ENCODE measurements at places on chromosomes 5 and 9.
A peak's percentile ranks its signal among the peaks of the same experiment; 100 is the strongest.

GRCh38 chr9:96492993-96493531, 43.1 kb downstream of the HABP4 start:
- no peak for DNase-seq

GRCh38 chr5:135995976-135996375, 32.8 kb upstream of the TGFBI start:
- DNase-seq: no peak

DNA sequence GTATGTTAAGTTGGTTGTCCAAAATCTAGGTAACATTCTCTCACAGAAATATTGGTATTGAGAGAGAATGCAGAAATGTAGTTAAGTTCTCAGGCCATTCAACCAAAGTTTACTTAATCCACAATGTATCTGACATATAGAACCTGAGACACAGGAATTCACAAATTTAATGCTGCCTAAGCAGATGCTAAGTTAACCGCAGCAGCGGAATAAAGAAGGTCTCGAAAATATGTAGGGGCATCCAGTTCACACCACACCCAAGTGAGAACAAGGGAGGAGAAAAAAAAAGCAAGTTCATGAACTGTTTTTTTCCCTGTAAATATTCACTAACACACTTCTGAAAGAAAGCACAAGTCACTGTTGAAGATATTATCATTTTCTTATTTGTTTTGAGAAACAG, 194.0 kb downstream of the BNC2 start:
- DNase-seq: no peak

GRCh38 chr5:178230879-178231538, 1.6 kb downstream of the PHYKPL start:
- no peak for DNase-seq

GRCh38 chr5:92560698-92561401, 1020.2 kb downstream of the NR2F1-AS1 start:
- DNase-seq: no peak

GRCh38 chr9:18405240-18405639, 68.7 kb upstream of the ADAMTSL1 start:
- DNase-seq: no peak

GRCh38 chr9:134939080-134939733, 21.5 kb upstream of the FCN1 start:
- DNase-seq: no peak

DNA sequence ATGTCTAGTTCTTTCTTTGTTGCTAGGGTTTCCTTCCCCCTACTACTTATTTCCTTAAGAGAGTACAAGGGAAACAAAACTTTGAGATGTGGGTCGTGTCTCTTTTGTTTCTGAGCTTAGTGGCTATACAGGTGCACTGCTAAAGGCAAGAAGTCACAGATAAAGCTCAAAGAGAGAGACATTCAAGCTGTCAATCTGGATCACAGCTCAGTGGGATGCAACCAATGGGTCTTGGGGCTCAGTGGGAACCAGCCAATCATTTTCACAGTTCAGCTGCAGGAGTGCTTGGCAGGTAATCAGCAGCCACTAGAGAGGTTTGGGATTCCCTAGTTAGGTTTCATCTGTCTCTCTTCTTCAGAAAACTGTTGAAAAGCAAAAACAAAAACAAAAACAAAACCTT, 135.4 kb upstream of the SGCD start:
- no peak for DNase-seq

DNA sequence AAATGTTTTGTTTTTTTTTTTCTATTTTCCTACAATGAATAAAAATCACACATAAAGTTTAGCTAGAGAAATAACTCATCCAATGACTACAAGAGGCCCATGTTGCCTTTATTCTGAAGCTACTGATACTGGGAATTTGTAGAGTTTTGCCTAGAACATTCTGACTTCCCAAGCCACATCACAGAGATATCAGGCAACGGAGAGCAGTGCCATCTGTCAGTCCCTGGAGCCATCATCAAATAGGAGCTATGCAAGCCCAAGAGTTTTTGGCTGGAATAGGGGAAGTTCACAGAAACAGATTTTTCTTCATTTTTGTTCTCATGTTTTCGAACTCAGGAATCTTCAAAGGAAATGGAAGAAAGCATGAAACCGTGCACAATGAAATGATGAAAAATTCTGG, 896.6 kb downstream of the TLE1 start:
- DNase-seq: no peak

DNA sequence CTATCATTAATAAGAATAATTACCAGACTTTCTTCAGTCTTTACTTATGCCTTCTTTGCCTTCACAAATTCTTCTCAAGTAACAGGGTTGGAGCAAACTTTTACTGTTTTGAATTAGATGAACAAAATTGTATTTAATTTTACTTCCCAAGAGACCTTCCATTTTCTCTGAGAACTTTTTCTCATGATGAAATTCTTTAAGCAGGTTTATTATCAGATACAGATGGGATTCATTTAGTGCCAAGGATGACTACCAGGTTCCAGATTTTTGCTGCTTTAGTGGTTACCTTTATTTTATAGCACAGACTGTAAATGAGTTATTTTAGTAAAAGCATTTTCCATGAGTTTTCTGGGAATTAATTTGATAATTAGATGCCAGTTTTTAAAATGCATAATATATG, 125.1 kb downstream of the GDNF start:
- DNase-seq: no peak

DNA sequence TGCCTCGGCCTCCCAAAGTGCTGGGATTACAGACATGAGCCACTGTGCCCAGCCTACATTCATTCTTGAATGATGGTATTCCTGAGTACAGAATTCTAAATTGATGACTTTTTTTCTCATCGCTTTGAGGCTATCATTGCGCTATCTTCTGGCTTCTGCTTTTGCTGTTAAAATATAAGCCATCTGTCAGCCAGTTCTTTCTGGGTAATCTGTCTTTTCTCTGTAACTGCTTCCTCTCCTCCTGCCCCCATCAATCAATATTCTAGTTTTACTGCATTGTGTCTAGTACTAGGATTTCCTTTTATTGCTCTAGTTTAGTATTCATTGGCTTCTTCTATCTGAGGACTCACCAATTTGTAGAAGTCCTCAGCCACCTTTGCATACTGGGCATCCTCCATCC, 89.0 kb downstream of the PLPP1 start:
- no peak for DNase-seq

DNA sequence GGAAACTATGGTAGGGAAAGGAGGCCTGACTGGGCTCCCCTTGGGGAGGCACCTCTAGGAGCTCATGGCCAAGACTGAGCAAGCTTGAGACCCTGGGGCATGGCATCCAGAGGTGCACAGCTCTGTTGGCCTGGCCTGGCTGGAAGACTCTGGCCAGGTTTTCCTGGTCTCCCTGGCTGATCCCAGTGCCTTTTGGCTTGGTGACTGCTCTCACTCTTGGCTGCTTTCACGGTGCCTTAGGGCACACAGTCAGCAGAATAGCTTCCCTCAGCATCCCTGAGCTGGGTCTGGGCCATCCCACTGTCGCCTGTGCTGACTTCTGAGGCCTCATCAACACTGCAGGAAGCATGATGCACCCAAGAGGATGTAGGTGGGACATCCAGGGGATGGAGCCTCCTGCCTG, 13.4 kb upstream of the DELE1 start:
- no peak for DNase-seq

DNA sequence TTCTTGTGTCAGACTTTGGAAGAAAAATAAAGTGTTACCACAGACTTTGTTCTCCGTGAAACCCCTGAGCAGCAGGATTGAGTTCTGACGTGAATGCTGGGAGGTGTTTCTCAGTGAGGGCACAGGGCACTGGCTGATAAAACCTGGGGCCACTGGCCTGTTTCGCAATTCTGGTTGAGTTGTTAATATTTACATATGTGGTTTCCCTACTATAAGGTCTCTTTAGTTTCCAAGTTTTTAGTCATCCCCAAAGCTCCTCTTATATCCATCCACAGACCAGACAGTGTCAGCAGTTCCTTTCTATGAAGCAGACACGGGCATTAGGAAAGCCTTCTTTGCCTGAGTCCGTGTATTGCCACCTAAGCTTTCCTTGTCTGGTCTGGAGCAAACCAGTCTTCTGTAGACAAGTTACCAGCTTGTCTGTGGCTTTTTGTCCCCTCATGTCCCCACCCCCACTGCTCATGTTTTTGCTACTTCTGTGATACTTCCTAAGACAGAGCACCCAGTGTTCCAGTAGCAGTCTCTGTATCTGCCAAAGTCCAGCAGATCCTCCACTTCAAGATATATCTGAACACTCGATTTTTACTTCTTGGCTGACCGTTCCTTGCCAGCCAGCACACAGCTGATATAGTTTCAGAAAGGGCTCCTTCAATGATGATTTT, 42.0 kb downstream of the ACO1 start:
- no peak for DNase-seq

- DNase-seq: no peak
These were observed 598 bp upstream of the KIAA1191 start for GRCh38 chr5:176362233-176362490.

GRCh38 chr9:128621730-128622455, 34.8 kb downstream of the DYNC2I2 start:
- no peak for DNase-seq

DNA sequence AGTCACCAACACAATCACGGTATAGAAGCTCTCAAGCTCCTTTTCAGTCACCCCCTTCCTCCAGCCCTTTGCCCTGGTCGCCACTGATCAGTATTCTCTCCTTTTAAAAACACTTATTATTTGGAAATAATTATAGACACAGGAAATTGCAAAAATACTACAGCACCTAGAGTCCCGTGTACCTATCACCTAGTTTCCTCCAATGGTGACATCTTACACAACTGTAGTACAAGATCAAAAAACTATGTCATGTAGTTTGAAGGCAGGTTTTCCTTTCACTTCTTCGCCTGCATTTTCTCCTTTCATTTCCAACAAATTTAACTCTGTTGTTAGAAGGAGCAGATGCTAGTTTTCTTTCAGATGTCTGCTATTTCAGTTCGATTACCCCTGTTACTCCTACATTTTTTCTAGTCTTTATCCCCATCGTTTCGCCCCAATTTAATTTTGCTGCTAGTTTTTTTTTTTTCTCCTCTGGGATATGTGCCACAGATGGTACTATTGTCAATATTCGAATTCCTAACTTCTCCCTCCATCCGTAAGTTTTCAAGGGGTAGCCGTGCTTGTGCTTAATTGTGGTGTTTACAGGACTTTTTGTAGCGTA, 612 bp upstream of the ATG10 start:
- no peak for DNase-seq

DNA sequence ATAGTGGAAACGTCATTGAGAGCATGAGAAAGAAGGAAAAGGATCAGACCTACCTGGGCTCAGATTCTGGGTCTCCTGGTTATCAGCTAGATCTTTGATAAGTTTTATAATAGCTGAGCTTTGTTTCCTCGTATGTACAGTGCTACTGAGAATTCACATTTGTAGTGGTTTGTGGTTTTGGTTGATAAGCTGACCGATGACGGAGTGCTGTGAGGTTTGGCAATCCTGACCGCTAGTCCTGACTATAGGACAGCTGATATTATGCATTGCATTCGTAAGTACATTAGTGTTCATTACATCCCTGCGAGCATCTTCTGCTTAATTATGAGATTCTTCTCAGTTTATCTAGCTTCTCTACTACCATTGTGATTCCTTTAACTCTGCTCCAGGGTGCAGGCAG, 190.7 kb upstream of the SLC27A6 start:
- DNase-seq: no peak

- no peak for DNase-seq
These were observed 49.8 kb downstream of the CERT1 start for GRCh38 chr5:75461679-75462078.

DNA sequence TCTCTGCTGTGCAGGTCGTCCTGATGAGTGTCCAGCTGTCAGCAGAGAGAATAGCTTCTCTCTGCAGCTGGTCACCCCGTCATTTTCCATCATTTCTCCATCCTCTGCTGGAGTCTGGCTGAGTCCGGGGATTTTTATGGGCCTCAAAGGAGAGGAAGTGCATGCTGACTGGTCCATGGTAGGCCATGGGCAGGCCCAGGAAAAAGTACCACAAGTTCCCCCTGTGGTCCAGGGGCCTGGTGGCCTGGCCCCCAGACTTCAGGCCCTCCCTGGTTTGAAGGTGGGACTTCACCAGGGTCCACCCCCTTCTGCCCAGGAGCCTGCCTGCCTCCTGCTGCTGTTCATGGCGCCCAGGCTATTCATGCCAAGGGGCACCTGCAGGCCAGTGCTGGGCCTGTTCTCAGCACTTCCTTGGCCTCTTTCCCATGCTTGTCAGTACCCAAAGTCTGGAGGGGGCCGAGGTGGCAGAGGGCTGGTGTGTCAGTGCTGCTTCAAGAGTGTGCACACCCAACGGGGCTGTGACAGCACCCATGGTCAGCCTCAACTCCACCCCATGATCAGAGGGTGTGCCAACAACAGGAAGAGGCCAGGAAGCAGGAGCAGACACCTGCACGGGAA, 7.3 kb upstream of the MTMR12 start:
- no peak for DNase-seq

DNA sequence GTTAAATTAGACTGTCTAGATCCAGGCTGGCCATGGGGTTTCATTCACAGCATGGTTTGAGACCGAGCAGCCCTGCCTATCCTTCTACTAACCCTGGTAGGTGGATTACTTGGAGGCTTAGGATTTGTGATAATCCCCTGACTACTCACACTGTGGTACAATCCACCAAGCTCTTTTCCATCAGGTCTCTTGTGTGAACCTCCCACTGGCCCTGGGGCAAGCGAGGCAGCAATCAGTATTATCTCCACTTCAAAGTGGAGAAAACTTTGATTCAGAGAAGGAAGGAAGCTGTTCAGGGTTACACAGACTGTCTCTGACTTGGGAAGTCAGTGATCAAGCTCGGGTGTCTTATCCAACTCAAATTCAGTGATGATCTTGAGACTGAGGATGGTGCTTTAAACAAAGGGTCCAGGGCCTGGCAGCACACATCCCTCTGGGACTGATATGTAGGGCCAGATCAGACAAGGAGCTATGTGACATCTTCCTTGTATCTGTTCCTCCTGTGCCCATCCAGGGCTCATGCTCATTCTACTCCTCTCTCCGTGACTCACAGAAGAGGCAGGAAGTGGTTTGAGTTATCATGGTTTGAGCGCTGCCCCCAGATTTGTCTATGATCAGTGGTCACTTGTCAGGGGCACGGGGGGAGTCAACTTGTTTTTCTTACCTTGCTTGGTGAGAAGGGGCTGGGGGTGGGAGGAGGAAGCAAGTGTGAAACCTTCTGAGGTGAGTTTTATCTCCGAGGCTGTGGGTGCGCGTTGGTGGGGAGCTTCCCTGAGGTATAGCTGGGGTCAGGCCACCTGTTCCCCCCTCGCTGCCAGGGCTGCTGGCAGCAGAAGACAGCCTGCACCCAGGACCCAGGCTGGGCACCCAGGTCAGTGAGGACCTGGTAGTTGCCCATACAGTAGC, 48.6 kb downstream of the RGS3 start:
- peak; percentile 50 for DNase-seq

GRCh38 chr9:20480249-20480648, 142.1 kb downstream of the MLLT3 start:
- DNase-seq: no peak

- DNase-seq: no peak
These were observed 78.2 kb upstream of the MAN2A1 start for GRCh38 chr5:109611505-109611904.
